GM13977 (cell line): ENCODE measurements at places on chromosomes 1 and 21.

- peak; percentile 67 for DNase-seq
Observed at GRCh38 chr1:36088265-36088576, 471 bp upstream of the ADPRS start.

- no peak for DNase-seq
Observed at GRCh38 chr1:179264507-179264906, 29.1 kb upstream of the SOAT1 start.

DNA sequence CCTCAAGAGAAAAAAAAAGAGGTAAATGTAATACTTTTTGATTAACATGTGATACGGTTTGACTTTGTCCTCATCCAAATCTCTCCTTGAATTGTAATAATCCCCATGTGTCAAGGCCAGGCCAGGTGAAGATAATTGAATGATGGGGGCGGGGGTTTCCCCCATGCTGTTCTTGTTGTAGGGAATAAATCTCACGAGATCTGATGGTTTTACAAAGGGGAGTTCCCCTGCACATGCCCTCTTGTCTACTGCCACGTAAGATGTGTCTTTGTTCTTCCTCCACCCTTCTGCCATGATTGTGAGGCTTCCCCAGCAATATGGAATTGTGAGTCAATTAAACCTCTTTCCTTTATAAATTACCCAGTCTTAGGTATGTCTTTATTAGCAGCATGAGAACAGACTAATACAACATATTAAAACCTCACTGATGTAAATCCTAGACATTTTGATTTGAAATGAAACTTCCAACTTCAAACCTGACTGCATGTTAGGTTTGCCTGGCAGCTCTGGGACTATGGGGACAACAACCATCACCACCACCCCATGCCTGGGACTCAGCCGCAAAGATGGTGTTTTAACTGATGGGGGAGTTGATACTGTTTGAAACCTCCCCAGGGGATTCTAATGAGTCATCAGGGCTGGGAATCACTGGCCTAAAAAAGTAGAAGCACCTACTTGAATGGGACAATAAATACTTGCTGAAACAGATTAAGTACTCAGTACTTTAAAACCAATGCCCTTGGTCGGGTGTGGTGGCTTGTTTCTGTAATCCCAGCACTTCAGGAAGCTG, 32.8 kb upstream of the BACH1 start:
- DNase-seq = no peak

DNA sequence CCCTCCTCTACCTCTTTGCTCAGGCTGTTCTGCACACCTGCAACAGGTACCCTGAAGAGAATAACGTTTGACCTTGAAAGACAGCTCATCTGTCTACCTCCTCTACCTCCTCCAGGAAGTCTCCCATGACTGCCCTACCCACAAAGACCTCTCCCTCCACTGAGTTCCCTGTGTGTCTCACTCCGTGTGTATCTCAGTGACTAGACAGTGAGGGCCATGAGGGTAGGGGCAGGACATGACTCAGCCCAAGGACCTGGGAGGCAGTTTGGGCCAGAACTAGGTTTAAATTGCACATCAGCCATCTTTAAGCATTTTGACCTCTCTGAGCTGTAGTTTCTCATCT, 32.0 kb upstream of the LRP8 start:
- no peak for DNase-seq
